A549 treated with Hydrocortisone at 1 μM for 4 hours (cell line): ENCODE measurements at places on chromosomes 7 and 10. TPM values are rescaled to one million over a fixed set of nuclear protein-coding genes. Genes with fewer than 3 reads are reported as not detected.

Gene ANKRD61
- total RNA-seq: 0.53 to 0.84 TPM (median 0.72 TPM) in 5 replicates

Gene CDC14C
- total RNA-seq: not detected in 5 replicates

Gene SORCS1
- total RNA-seq: not detected in 5 replicates

Gene CFAP43
- total RNA-seq: 0.10 to 0.25 TPM (median 0.21 TPM) in 4 of 5 replicates, not detected in the other

Gene VPS50
- total RNA-seq: 5.9 to 7.9 TPM (median 6.3 TPM) in 5 replicates

Gene UNC5B
- total RNA-seq: 2.5 to 3.3 TPM (median 3.1 TPM) in 5 replicates

Gene SEPHS1
- 62.1 to 84.0 TPM (median 66.4 TPM) in 5 replicates for total RNA-seq

Gene ACSM6
- total RNA-seq: not detected in 5 replicates

Gene JMJD1C
- 14.6 to 25.6 TPM (median 18.2 TPM) in 5 replicates for total RNA-seq

Gene PFKP
- total RNA-seq: 512 to 613 TPM (median 562 TPM) in 5 replicates
